Left kidney (tissue), 8 donors: ENCODE measurements at places on chromosomes 13 and 19.

GRCh38 chr13:46685006-46685730 is 111.8 kb downstream of the ESD start:
- DNase-seq, result no peak

GRCh38 chr19:6718741-6719539 is 1.5 kb downstream of the C3 start:
- no peak for DNase-seq

GRCh38 chr13:65914716-65915115 is 1315.4 kb downstream of the PCDH9 start:
- DNase-seq, result no peak

- DNase-seq, result peak; percentile 69
Observed at GRCh38 chr19:8361921-8362793, 1.8 kb upstream of the ANGPTL4 start.

DNA sequence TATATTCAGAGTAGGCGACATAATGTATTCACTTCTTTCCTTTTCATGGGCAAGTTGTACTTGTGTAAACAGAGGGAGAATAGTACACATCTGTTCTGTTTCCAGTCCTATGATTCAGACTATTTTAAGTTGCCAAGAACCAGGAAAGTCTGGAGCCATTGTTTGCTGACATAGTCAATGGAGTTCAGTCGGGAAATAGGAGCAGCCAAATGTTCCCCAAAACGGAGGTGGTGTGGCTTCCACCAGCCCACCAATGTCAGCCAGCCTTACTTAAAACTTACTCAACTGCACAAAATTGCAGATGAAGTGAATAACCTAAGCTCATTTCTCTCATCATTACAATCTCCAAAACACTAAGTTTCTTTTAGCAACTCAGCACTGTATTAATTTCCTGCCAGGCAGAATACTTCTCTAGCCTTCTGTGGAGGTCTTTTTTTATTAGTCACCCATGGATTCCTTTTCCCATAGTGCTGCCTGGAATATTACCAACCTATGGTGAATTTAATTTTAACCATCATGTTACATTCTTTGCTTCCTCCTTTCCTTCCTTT is 22.3 kb upstream of the CSNK1A1L start:
- DNase-seq, result no peak

- DNase-seq, result no peak
Observed at GRCh38 chr13:75693227-75693626, 57.1 kb downstream of the LMO7 start.

GRCh38 chr13:107124730-107125129 is 556.8 kb upstream of the ARGLU1 start:
- no peak for DNase-seq

- no peak for DNase-seq
Observed at GRCh38 chr13:59963827-59964226, 199.9 kb downstream of the DIAPH3 start.

GRCh38 chr13:80436571-80437169 is 95.7 kb upstream of the SPRY2 start:
- DNase-seq, result peak; percentile 59

GRCh38 chr19:18523841-18524240 is 2.0 kb upstream of the ELL start:
- no peak for DNase-seq

GRCh38 chr13:97298816-97299215 is 76.7 kb downstream of the MBNL2 start:
- no peak for DNase-seq

GRCh38 chr19:18733196-18733647 is 49.7 kb downstream of the CRTC1 start:
- no peak for DNase-seq

- no peak for DNase-seq
Observed at GRCh38 chr13:95209109-95209508, 92.1 kb downstream of the ABCC4 start.

- DNase-seq, result no peak
Observed at GRCh38 chr13:110403721-110404120, 96.6 kb downstream of the COL4A2 start.

GRCh38 chr19:48873476-48874302 is 1.5 kb downstream of the PPP1R15A start:
- no peak for DNase-seq

DNA sequence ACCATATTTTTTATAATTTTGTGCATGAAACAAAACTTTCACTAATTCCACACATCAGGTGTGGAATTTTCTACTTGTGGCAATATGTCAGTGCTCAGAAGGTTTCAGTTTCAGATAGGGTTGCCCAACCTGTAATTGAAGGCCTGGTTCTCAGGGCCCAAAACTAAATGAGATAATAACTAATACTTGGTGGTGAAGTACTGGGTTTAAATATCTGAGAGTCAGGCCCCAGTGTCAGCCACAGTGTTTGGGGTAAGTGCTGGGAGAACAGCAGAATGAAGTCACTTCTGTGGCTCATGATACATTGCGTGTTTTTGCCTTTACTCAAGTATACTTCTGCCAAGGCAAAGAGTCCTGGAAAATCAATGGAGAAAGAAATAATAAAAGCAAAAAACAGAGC is 5.6 kb downstream of the SAFB start:
- no peak for DNase-seq

- no peak for DNase-seq
Observed at GRCh38 chr13:46995874-46996273, 99.0 kb upstream of the HTR2A start.

DNA sequence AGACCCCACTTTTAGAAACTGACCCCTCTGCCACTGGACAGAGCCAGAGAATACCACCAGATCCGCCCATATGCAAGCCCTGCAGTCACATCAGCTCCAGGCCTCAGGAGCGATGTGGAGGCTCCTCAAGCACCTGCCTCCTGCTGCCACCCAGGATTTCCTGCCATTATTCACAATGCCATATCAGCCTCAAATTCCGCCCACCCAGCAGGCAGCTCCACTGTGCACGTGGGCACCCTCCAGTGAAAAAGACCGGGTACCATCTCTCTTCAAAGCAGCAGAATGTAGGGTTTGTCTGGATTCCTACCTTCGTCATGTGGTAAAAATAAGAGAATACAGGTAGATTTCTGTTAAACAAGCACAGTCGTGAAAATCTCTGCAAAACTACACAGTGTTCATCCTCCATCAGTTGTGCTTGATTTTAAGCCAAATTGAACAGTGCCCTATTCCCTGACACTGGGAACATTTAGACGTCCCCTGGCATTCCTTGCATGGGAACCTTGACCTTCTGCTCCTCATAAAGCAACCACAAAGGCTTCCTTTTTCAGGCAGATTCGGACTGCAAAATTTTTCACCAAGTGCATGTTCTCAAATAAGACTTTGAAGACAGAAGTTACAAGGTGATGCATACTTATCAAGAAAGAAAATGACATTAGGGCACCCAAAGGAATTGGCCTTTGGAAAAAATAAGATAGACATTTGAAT is 56.4 kb downstream of the FAM124A start:
- no peak for DNase-seq

- no peak for DNase-seq
Observed at GRCh38 chr13:102587916-102588315, 8.9 kb upstream of the TPP2 start.

DNA sequence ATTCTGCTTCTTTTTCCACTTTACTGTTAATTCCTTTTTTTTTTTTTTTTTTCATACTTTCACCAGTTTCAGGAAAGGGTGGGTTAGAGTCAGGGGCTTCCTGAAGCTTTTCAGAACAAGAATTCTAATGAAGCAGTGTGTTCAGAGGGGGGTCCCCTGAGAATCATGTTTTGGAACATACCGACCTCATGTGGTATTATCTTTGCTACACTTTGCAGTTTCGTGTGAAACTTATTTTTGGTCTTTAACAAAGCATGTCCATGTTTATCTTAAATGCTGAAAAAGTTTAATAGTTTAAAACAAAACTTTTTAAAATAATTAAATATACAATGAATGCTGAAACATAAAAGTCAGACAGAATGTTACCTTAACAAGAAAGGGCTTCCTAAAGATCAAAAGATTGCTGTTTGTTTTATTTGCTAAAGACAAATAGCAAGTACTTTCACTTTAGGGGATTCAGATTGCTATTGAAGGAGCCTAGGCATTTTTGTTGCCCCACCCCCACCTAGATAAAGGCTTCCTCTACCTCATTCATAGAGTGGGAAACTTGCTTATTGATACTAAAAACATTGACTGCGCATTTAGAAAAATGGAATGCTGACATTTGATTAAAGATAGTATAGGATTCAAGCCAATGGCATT is 21.1 kb upstream of the POMP start:
- no peak for DNase-seq

GRCh38 chr13:46605825-46606554 is 53.0 kb downstream of the LRCH1 start:
- no peak for DNase-seq

GRCh38 chr13:26882731-26883130 is 122.1 kb upstream of the GPR12 start:
- no peak for DNase-seq

DNA sequence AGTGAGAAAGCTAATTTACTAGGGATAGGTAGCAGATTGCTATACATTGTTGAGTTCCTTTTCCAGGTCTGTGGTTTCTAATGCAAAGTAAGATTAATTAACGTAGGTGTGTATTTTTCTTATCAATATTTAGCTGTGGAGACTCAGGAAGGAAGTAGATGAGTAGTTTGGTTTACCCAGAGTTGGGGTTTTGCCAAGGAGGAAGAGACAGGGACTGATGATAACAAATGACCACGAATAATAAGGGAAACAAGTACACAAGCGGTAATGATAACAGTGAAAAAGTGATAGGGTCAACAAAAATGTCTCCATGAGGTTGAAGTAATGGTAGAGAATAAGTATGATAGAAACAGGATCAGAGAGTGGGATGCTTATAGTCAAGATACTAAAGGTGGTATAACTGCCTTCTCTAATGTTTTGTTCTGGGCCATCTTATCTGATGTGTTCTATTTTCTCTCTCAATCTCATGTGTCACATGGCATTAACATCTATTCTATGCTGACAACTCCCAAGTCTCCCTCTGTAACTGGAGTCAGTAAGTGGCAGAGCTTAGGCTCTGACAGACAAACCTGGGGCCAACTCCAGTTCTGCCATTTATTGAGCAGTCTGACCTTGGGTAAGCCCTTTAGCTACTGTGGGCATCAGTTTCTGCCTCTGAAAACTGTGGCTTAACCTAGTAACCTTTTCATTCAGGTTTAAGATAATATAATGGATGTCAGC is 8.8 kb downstream of the OBI1 start:
- no peak for DNase-seq

DNA sequence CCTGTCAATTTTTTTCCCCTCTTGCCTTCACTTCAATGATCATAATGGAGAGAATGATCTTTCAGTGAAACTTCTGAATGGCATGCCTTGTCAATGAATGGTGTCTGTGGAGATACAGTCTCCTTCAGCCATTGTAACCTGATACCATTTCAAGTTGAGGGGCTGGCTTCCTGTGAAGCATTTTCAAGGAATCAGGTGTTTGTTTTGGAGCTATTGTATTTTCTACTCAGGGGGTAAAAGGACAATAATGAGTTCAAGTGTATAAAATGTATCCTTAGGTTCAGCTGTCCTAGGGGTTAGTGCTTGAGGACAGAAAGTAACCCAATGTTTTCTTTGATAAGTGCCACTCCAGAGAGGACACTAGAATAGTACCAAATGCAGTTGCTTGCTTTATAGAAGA is 23.8 kb upstream of the CBY2 start:
- DNase-seq, result no peak
